ENCODE measurements at places on chromosomes 3 and 15.

GRCh38 chr3:26259176-26259575, 363.4 kb upstream of the LRRC3B start:
- no peak for DNase-seq

GRCh38 chr3:94990952-94991705, 928.3 kb downstream of the NSUN3 start:
- DNase-seq, result no peak

- DNase-seq, result no peak
These were observed 163.6 kb downstream of the CHSY1 start for GRCh38 chr15:101088271-101088670.

- DNase-seq, result no peak
These were observed 28.7 kb downstream of the CFAP100 start for GRCh38 chr3:126423191-126424038.

GRCh38 chr3:193780810-193781478, 187.9 kb downstream of the OPA1 start:
- DNase-seq, result peak; percentile 79

- no peak for DNase-seq
These were observed 24.5 kb downstream of the RSRC1 start for GRCh38 chr3:158134363-158134762.

DNA sequence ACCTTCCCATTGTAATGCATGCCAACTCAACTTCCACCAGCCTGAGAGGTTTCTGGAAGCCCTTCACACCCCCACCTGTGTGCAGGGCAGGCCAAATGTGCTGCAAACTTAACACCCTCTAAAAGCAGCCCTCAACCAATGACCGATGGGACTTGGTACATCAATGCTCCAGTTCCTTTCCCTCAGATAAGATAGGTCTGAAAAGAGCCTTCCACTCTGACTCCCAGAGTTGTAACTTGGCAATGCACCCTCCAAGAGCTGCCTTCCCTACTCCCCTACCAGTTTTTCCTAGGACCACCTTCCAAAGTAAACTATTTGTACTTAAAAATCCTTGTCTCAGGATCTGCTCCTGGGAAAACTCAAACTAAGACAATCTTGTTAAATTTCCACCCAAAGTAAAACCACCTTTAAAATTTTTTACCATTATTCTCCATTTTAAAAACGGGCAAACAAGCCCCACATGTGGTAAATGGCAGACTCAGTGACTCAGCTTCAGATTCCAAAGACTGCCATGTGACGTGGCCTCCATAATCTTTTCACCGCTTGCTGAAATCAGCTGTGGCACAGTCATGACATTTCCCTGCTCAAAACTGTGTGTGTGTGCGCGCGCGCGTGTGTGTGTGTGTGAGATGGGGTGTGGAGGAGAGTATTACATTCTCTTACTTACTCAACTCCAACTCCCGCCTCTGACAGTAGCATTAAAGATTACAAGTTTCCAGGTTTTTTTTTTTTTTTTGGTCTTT, 17.2 kb downstream of the RASGRP1 start:
- no peak for DNase-seq

- no peak for DNase-seq
These were observed 15.7 kb upstream of the PPARG start for GRCh38 chr3:12273045-12273695.

DNA sequence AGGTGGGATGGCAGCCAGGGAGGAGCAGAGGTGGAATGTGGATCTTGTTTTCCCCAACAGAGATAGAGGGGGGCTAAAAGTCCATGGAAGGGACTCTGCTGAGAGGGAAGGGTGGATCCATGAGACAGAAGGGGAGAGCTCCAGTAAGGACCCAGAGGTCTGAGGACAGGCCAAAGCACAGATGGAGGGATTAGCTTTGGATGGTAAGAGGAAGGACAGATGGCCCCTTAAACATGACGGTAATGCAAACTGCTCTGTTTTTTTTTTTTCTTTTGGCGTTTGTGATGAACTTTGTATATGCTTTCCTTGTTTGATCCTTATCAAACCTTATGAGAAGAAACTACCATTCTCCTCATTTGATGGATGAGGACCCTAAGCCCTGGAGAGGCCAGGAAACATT, 96.2 kb downstream of the IGF1R start:
- no peak for DNase-seq

GRCh38 chr3:98824256-98824655, 61.1 kb downstream of the ST3GAL6 start:
- no peak for DNase-seq

DNA sequence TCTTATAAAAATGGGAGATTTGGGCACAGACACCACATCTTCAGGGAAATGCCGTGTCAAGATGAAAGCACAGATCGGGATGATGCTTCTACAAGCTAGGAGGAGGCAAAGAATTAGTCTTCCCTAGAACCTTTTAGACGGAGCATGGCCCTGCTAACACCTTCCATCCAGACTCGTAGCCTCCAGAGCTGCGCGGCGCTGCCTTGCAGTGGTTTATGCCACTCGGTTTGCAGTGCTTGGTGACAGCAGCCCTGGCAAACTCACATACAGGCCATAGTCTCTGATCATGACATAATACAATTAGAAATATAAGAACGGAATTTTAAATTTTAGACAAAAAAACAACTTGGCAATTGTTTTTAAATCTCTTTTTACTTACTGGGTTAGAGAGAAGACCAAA, 37.1 kb upstream of the SLC41A3 start:
- no peak for DNase-seq

Measured in midbrain (tissue), 1 donor.